ENCODE measurements at places on chromosomes 3 and 15.

- DNase-seq: no peak
Observed at GRCh38 chr3:190831225-190831624, 31.3 kb downstream of the GMNC start.

DNA sequence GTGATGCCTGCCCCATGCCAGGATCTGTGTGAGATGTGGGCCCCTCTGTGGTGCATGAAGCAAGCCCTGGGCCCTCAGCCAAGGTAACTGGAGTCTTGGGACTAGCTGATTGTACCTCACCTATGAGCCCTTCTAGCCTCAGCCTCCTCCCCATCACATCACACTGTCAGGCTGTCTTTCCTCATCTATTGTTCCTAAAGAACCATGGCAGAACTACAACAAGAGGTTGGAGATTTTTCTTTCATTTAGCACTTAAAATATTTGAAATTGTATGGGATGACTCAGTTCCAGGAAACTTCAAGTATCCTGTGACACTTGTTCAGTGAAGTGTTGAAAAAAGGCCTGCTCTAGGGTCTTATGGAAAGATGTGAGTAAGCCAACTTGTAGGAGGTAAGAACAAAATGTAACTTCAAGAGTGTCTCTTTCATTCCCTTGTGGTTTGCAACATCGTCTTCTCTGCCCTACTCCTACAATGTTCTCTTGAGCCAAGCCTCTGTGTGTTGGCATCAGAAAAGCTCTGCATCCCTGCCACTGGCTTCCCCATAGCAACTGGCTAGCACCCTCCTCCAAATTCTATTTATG is 58.7 kb upstream of the TIPARP start:
- no peak for DNase-seq

DNA sequence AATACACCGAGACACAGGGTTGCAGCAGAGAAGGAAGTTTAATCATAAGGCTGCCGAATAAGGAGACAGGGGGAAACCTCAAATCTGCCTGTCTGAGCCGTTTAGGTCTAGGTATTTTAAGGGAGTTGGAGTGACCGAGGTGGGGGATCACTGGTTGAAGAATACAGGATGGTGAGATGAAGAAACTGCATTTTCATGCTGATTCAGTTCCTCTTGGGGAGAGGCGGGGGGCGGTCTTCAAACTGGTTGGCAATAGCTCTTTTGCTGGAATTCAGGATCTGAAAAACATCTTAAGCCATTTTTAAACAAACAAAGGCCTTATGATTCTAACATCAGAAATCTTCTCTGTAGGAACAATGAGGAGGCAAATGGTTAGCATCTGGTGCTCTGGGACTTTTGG is 699.5 kb upstream of the CFAP20DC start:
- no peak for DNase-seq

DNA sequence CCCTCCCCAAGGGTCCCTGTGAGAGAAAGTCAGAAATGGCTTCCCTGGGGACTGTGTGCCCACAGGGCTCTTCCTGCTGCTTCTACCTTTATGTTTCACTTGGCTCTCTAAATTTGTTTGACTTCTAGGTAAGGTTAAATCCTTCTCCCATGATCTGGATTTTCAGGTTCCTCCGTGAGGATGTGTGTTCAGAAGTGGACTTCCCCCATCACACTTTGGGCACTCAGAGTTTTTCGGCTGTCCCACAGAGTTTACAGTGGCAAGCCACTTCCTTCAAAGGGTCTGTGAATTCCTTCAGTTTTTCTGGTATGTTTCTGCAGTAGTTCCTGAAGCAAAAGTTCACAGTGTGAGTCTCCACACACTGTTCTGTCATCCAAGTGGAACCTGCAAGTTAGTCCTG is 30.9 kb upstream of the RARB start:
- DNase-seq: no peak

DNA sequence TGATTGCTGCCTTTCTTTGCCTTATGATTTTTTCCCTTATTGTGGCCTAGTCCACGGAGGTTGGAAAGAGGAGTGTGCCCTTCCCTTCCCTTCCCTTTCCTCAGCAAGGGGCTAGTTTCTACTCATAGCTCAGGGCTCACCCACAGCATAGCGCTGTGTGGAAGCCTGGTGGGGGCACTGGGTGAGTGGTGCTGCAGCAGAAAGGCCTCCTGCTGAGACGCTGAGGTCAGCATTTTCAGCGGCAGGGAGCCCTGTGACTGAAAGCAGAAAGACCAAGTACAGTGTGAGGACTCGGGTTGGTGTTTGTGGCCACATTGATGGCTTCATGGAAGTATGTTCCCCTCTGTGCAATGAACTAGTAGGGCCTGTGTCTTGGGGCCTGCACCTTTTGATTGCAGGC is 21.9 kb downstream of the CACNA1D start:
- no peak for DNase-seq

DNA sequence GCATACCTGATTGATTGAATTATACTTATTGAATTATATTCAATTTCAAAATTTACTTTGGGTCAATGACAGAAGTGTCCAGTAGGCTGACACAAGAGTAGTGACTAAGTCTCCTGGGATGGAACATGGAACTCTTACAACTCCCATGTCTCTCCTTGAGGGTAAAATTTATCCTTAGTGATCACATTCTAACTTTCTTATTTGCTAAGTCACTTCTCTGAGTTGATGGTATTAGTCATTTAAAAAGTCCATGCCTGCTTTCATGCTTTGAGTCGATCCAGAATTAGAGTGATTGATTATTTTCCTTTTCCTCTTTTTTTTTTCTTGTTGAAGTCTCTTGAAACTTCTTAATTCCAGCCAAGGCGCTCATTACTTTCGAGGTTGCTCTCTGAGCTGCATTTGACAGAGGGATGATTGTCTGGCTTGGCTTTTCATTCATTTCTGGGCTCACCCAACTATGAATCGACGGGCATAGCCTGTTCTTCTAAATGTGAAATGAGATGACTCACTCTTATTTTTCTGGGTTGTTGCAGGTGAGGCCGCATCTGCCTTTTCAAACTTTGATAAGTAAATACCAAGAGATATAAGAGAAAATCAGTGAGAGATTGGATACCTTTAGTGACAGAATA is 34.9 kb downstream of the LRRC3B start:
- no peak for DNase-seq

DNA sequence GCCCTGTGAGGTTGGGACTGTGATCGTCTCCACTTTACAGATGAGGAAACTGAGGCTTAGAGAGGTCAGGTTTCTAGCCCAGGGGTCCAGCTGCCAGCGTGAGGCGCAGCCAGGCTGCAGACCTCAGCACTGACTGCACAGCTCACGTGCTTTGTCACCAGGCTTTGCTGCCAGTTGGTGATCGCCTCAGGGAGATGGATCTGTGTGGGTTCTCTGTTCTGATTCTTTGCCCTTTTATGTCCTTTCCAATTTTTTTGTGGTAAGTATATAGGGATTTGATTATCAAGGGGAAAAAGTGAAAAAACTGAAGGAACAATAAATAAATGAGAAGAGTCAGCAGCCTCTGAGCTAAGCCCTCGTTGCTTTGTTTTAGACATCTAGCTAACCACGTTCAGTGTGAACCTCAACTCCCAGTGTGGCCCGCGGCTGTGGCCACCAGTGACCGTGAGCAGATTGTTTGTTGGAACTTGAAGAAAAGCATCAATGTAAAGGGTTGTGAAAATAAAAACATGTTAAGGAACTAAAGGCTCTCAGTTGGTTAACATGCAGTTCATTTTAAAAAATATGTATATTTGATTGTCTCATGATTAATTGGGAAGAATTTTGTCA is 117.6 kb downstream of the PDE8A start:
- DNase-seq: no peak

GRCh38 chr3:48686538-48687219 is 964 bp upstream of the NCKIPSD start:
- DNase-seq: no peak

- DNase-seq: no peak
Observed at GRCh38 chr3:55162031-55162795, 234.4 kb upstream of the LRTM1 start.

DNA sequence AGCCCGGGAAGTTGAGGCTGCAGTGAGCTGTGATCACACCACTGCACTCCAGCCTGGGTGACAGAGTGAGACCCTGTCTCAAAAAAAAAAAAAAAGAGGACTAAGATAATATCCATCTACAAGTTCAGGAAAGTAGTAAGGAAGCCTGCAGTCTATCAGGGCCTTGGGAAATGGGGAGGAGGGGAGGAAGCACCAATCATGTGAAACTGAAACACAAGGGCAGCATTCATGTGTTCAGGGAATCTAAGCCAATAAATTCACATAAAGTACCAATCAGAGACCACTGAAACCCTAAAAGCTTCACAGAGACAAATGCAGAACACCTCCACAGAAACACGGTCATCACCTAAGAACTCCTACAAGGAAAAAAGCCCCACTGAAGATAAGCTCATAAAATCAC is 22.9 kb upstream of the HHATL start:
- DNase-seq: no peak

DNA sequence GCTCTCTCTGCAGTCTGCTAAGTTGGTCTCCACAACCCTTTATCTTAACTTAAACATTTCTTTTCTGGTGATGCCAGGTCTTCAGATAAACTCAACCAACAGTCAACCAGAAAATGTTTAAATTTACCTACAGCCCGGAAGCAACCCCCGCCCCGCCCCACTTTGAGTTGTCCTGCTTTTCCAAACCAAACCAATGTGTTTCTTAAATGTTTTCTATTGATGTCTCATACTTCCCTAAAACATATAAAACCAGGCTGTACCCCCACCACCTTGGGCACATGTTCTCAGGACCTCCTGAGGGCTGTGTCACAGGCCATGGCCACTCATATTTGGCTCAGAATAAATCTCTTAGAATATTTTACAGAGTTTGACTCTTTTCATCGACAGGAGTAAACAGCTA is 13.2 kb upstream of the GPR160 start:
- no peak for DNase-seq

DNA sequence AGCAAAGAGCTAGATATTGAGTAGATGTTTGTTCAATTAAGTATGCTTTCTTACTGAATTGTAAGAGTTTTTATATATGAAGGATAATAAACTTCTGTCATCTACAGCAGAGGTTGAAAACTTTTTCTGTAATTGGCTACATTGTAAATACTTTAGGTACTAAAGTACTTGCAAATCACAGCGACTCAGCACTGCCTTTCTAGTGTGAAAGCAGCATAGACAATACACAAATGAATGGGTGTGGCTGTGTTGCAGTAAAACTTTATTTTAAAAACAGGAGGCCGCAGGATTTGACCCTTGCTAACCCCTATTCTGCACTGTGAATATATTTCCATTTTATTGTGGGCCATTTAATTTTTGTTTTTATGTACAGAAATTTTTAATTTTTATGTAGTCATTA is 104.3 kb upstream of the TMC3 start:
- DNase-seq: no peak

GRCh38 chr3:55467099-55467498 is 20.0 kb downstream of the WNT5A start:
- no peak for DNase-seq

DNA sequence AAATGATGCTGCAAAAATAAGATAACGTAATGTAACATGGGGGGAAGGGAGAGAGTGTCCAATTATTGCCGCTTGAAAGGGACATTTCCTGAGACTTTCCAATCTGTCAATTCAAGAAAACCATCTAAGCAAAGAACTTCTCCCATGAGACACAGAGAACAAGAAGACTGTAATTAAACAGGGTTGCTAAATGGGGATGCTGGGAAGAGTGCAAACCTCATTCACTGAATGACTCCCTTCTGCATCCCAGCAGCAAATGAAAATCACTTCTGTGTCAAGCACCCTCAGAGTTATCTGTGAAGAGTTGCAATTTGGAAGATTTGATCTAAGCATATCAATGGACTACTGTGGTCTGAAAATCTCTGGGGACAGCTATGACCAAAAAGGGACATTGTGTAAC is 3.6 kb downstream of the RFT1 start:
- DNase-seq: no peak

DNA sequence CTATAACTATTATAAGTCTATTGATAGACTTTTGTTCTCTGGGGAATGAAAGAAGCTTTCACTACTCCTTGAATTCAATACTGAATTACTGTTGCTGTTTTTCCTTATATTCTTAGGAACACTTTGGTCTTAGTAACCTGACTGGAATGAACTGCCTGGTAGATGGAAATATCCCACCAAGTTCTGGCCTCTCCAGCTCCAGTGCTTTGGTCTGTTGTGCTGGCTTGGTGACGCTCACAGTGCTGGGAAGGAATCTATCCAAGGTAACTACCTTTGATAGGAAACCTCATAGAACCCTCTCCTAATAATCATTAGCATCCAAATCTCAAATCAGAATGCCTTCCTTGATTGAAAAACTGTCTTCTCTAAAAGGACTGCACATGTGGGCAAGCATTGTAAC is 69.1 kb downstream of the GALK2 start:
- DNase-seq: no peak

- no peak for DNase-seq
Observed at GRCh38 chr15:47725906-47726305, 8.6 kb downstream of the SEMA6D start.

DNA sequence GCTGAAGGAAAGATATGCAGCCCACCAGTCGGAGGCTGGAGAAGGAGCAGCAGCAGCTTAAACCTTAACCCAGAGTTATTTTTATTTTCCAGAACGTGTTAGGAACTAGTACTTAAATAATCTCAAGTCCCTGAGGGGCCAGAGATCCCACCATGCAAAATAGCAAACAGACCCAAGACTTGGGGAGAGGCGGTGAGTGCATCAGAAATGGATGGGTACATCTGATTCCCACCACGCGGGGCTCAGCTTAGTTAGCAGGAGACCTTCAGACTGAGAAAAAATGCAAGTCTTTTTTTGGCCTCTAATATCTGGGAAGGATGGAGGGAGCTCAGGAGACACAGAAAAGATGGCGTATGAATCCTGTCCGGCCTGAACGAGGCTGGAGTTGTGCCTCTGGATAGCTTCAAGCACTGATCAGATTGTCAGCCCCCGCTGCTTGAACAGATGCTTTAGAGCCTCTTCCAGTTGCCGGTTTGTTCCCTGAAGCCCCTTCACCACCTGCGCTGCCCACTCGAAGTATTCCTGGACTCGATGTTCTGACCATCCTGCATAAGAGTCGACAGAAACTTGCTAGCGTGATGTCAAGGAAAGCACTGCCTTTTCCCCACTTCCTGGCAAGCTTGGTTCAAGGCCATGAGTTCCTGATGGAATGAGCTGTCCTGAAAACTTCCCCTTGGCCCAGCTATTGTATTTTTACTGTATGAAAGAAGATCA is 1.3 kb downstream of the HDDC3 start:
- DNase-seq: no peak

DNA sequence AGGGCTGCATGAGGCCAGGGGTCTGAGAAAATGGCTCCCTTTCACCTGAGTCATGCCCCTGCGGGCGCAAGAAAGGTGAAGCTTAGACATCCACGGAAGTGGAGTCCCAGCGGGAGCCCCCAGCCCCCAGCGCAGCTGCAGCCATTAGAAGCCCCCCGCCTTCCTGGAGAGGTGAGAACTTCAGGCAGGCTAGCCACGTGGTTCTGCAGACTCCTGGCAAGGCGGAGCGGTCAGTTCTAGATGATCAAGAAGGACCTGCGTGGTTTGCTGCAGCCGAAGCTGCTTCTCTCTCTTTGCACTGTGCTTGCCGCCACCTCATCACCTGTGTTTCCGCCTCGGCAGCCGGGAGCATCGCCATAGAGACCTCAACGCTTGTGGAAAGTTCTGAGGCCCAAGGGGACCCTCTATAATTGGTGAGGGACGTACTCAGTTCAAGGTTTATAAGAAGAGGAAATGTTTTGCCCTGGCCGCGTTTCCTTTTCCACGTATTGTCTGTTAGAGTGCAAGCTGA is 15.8 kb upstream of the KCNMB3 start:
- DNase-seq: no peak
